Stimulated activated CD8-positive, alpha-beta memory T cell treated with anti-CD3 and anti-CD28 coated beads, Interleukin-7, amount 100 ng/mL, for 1 hour (primary cell): ENCODE measurements at places on chromosomes 12 and 14.

DNA sequence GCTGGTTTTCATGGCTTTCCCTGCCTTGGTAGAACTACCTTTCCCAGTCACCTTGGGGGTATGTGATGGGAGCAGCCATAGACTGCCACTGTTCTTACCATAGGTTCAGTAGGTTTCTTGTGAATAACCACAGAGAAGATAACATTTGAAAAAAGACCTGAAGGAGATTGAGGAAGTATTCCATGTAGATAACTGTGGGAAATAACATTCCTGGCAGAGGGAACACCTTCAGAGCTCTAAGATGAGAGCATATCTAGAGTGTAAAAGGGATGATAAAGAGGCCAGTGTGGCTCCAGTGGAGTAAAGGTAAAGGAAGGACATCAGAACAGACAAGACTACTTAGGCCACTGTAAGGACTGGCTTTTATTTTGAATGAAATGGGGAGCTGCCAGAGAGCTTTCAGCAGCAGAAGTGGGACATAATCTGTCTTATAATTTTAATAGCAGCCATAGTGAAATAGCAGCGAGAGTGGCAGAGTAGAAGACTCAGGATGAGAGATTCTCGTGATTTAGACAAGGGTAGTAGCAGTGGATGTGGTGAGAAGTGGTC lies 82.6 kb upstream of the KCNH3 start:
- DNase-seq = no peak

DNA sequence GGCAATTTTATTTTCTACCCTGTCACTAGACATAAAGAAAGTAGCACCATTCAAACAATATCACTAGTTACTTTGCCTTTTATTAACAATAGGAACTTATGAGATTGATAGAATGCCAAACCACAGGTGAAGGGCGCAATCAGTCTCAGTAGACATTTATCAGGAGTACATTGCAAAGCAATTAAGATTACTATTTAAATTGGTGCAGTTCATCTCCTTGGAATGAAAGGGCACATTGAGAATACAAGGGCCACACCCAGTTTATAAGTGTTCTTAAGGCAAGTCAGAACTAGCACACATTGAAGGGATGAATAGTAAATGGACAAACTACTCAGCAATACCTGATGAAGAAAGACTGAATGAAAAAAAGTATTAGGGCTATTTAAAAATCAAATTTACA lies 601.4 kb downstream of the C12orf50 start:
- DNase-seq = no peak

DNA sequence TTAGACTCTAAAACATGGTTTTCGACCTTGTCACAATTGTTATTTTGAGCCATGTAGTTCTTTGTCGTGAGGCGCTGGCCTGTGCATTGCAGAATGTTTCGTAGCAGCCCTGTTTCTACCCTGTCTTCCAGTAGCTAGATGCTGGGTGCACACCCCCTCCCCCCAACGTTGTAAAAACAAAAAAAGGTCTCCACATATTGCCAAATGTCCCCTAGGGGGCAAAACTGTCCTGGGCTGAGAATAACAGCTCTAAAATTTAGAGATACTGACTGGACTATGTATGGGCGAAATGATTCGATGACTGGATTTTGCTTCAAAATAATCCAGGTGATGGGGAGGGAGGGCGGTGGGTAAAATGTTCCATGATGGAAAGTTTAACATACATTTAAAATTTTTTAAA lies 126.1 kb upstream of the FUT8 start:
- no peak for DNase-seq

DNA sequence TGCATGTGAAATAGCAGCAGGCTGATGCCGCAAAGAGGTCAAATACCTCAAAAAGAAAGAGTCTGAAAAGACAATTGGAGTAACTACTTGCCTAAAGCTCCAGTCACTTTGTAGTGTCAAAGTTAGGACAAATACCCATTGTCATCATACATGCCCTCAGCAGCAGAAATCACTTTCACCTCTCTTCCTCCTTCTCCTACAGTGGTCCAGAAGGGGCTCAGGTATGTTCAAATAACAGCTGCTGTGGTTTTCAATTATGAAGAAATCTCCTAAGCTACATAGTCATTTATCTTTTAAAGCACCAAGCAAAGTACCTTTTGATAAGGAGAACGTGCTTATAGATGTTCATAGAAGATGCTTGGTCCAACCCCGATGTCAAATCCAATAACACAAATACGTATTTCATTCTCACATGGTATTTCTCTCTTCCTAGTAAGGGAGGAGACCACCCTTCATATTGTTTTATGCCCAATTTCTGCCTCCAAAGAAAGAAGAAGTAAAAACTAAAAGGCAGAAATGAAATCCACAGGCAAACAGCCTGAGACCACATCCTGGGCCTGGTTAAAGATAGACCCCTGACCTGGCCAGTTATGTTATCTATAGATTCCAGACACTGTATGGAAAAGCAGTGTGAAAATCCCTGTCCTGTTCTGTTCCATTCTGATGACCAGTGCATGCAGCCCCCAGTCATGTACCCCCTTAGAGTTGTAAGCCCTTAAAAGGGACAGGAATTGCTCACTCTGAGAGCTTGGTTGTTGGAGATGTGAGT lies 23.7 kb downstream of the GYS2 start:
- no peak for DNase-seq

- DNase-seq = no peak
Observed at GRCh38 chr12:31325524-31325875, 450 bp downstream of the SINHCAF start.

GRCh38 chr14:54664961-54665360 lies 98.0 kb downstream of the SAMD4A start:
- DNase-seq = no peak

DNA sequence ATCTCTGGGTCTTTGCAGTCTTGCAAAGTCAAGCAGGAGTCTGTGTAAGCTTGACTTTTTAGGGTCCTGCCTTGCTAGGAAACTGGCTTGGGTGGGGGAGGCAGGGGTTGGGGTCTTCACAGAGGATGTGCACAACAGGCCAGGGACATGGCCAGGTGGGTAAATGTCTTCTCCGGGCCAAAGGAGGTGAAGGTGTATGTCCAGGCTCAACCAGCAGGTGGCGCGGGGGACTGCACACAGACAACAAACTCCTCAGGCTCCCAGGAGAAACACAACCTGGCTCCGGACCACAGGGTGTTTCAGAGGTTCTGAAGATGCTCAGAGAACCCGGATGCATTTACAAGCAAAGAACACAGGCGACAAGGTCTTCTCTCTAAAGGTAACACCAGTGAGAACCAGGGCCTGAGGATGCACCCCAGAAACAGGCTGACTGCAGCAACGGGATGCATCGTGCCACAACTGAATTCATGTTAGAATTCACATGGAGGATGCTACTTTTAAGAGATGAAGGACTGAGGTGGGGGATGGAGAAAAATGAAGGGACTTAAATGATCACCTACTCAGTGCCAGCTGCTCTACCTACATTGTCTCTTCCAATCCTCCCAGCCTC lies 56.0 kb downstream of the PLEKHG3 start:
- peak; percentile 26 for DNase-seq

- no peak for DNase-seq
Observed at GRCh38 chr12:56804169-56804568, 41.0 kb downstream of the HSD17B6 start.

DNA sequence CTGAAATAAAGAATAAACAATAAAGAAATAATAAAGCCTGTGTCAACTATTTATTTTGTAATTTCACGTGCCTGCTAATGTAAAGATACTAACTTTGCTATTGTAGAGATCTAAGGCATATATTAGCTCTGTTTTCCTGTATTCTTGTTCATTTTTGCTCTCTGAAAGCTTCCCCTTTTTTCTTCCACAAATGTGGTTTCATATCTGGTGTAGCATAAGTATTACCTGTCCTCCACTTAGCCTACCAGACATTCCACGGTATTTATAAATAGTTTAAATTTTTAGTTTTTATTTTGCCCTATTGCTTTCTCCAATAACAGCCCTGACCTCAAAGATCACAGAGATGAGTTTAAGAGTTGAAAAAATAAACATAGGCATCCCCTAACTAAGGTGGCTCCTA lies 92.6 kb upstream of the ATP2B1 start:
- DNase-seq = no peak

DNA sequence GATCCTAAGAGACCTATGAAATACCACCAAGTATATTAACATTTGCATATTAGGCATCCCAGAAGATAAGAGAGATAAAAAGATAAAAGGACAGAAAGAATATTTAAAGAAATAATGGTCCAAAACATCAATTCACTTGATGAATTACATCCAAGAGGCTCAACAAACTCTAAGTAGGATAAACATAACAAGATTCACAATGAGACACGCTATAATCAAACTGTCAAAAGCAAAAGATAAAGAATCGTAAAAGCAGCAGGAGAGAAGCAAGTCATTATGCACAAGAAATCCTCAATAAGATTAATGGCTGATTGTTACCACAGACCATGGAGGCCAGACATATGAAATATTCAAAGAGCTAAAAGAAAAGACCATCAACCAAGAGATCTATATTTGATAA lies 79.6 kb downstream of the PLCZ1 start:
- no peak for DNase-seq
